ENCODE measurements at places on chromosomes 1 and 21.

DNA sequence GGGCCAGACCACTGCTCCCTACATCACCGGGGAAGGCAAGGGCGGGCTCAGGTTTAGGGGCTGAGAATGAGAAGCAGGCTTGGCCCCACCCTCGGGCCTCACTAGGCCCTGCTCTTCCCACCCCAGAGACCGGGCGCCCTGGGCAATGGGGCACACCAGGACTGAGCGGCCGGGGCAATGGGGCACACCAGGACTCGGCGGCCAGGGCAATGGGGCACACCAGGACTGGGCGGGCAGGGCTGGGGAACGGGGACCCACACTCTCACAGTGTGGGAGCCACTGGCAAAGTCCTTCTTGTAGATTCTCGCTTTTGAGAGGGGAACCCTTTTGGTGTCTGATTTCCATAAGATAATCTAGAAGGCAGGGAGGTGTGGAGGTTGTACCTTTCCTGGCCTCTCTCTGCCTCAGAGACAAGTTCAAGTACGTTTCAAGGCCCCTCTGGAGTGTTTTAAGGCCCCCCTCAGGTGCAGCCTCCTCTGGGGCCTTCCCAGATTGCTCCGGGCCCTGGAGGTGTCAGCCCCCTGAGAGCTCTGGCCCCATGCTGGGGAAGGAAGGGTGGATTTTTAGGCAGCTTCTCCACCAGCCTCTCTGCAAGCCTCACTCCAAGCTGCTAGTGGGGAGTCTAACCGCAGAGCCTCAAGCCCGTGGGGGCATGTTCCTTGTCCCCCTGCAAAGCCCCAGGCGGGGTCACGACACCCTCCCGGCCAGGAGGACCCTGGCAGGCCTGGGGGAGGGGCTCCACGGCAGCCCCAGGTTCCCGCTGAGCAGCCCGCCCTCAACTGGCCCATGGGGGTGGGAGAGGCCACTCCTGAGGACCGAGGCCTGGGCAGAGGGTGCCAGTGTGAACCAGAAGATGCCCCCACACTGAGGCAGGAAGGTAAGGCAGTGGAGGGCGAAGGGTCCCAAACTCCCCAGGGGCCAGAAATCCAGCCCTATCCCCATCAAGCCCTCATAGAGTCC is 66.2 kb downstream of the ARHGEF16 start:
- no peak for DNase-seq

GRCh38 chr1:59432531-59433439 is 135.9 kb downstream of the FGGY start:
- DNase-seq: no peak

DNA sequence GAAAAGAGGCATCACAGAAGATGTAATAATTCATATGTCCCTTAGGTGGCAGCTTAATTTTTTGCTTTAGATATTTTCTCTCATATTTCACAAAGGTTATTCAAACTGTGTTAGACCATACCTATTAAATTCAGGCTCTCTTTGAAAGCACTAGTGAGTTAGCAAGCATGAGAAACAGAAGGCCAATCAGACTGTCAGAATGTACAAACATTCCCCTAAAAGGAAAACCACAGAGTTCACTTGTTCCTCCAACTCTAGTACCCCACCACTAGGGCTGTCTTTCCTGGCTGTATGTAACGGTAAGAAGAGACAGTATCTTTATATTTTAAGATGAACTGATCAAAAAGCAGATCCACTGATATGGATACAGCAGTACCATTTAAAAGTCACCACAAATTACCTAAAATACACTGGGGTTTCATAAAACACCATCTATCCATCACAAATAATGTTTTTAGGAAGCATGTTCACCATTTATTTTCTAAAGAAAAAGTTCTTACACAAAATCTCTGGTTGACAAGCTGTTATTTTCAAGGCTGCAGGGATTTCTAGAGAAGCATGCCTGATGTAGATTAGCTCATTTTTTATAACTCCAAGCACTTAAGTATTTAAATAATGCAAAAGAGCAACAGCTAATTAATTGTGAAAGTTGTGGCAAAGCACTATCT is 1.8 kb downstream of the ARPC5 start:
- DNase-seq: no peak

- DNase-seq: no peak
Measured at GRCh38 chr21:14744368-14744767, 198.3 kb upstream of the SAMSN1 start.

- no peak for DNase-seq
Measured at GRCh38 chr21:45380566-45380965, 24.4 kb upstream of the COL18A1 start.

- no peak for DNase-seq
Measured at GRCh38 chr21:38842079-38842478, 36.4 kb downstream of the ETS2 start.

DNA sequence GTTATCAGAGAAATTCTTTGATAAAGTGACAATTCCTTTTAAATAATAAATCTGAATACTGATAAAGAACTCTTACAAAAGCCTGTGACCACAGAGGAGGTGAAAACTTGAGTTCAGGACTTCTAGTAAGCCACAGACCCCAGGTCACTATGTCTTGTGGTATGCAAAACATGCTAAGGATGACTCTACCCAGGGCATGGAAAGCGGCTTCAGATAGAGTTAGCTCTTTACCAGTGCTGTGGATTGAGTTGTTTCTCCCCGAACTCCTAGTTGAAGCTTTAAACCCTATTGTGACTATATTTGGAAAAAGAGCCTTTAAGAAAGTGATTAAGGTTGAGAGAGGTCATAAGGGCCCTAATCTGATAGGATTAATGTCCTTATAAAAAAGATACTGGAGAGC is 42.3 kb downstream of the HLX start:
- DNase-seq: no peak

DNA sequence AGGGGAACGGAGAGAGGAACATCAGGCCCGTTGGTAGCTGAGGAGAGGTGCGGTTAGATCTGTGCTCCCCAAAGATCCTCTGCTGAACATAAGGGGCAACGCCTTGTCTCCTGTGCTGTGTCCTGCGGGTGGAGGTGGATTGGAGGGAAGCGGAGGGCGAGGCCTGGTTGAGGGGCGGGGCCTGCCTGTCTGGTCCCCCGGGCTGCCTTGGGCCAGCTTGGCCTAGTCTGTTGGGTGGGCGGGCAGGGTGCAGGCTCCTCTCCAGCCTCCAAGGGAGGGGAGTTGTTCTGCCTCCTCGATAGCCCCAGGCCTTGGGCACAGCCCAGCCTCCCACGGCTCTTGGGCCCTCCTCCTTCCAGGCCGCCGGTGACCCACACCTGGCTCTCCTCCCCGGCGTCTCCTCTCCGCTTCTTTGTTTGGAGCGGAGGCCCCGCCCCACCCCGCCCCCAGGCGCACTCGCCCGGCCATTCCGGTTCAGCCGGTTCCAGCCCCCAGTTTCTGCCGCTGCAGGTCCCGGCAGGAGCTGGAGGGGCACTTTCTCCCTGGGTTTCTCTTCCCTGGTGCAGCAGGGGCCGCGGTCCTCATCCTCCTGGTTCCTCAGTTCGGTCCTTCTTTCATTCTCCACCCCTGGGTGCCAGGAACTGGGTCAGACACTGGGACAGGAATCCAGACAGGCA is 19.4 kb downstream of the PTPRF start:
- DNase-seq: no peak

Data from NCI-H1436 treated with DMSO at 0.1 percent for 48 hours (cell line).